Renal cortical epithelial cell (primary cell): ENCODE measurements at places on chromosomes 6 and 20. TPM values are rescaled to one million over a fixed set of nuclear protein-coding genes. Genes with fewer than 3 reads are reported as not detected.

Gene NR2E1
- not detected in 2 replicates for total RNA-seq

Gene EPPIN
- not detected in 2 replicates for total RNA-seq

Gene PSORS1C2
- not detected in 2 replicates for total RNA-seq

Gene HDAC2
- 104 and 208 TPM in 2 replicates for total RNA-seq

Gene COL19A1
- not detected in 2 replicates for total RNA-seq

Gene SMPDL3A
- total RNA-seq, result 8.4 and 9.6 TPM in 2 replicates

Gene PAK5
- total RNA-seq, result not detected in 2 replicates

Gene MOG
- not detected in 2 replicates for total RNA-seq
